Stimulated activated naive CD8-positive, alpha-beta T cell treated with anti-CD3 and anti-CD28 coated beads, Interleukin-15, amount 100 ng/mL, for 72 hours (primary cell): ENCODE measurements at places on chromosomes 1 and 21.

- DNase-seq: no peak
These were observed 124.9 kb upstream of the IRF2BP2 start for GRCh38 chr1:234734869-234735268.

DNA sequence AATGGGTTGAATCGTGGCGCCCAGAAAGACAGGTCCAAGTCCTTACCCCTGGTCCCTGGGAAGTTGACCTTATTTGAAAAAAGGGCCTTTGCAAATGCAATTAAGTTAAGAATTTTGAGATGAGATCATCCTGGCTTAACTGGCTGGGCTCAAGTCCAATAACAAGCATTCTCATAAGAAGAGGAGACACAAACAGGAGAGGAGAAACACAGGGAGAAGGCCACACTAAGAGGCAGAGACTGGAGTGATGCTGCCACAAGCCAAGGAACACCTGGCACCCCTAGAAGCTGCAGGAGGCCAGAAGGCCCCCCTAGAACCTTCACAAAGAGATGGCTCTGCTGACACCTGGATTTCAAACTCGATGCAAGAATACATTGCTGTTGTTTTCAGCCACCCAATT is 44.6 kb downstream of the PDPN start:
- no peak for DNase-seq

- no peak for DNase-seq
These were observed 8.6 kb downstream of the NIPAL3 start for GRCh38 chr1:24424207-24424606.

GRCh38 chr1:170254371-170254770 is 108.6 kb downstream of the NTMT2 start:
- DNase-seq: no peak

DNA sequence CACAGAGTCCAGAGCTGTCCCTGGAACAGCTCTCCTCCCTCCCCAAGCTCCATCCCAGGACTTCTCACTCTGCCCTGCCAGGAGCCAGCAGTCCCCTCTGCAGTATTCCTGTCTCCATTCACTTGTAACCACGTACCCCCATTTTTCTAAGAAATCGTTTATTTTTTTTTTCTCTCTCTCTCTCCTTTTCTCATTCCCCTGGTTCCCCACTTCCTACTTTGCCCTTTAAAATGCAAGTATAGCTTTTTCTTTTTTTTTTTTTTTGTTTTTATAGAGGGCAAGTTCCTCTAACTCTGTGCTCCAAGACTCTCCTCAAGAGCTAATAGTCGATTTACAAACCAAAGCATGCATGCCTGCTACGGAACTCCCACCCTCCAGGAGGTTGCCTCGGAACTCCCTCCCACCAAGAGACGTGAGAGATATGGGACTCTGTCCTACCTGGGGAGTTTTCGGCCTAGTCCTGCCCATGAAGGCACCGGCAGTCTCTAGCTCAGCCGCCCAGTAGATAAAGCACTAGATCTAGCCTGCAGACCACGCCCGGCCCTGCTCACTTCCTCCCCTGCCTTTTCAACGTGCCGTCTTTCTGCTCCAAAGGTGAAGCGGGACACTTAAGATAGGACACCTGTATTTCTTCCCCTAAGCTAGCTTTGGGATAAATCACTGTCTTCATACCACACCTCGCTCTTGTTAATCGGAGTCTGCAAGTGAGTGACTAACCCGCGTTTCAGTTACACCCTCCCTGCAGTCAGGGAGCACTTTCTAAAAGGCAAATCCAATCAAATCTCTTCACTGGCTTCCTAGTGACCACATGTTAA is 27.7 kb downstream of the TNFRSF9 start:
- no peak for DNase-seq

- no peak for DNase-seq
These were observed 4.8 kb upstream of the DNAJC28 start for GRCh38 chr21:33496345-33496744.

- DNase-seq: no peak
These were observed 1967.4 kb downstream of the NCAM2 start for GRCh38 chr21:22965455-22966135.

DNA sequence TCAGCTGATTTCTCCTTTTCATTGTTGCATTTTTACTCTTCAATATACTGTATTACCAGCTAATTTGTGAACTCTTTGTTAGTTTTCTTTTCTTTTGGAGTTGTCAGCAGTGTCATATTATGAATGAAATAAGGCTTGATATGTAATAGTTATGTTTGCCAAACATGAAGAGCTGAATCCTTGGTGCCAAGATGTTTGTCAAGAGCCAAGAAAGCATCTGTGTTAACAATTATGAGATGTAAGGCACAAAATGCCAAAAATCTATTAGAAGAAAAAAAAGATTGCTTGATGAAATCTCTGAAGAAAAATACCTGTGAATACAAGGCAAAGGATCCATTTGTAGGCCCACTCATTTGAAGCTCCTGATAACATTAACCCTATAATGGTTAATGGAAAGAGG is 48.4 kb upstream of the RNPC3 start:
- no peak for DNase-seq

DNA sequence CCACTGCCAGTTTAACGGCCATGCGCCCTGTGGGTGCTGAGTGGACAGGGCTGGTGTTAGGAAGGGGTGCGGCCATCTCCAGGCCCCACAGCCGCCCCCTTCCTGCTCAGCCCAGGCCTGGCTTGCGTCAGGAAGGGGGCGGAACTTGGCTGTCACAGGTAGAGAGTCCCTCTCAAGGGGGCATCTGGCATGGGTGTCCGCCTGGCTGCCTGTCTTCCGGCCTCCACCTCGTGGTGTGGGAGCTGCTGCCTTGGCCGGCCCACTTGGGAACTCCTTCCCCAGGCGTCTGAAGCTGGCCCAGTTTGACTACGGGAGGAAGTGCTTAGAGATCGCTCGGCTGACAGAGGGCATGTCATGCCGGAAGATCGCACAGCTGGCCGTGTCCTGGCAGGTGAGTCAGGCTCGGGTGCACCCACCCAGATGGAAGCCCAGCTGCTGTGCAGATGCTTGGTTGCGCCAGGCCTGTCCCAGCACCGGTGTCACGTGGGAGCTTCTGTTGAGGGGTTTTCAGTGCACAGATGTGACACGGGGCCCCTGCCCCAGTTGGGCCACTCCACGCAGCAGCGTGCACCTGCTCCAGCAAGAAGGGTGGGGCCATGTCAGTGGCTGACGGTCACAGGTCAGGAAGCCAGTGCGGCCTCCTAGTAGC is 9.1 kb upstream of the ATAD3B start:
- DNase-seq: peak; percentile 25

DNA sequence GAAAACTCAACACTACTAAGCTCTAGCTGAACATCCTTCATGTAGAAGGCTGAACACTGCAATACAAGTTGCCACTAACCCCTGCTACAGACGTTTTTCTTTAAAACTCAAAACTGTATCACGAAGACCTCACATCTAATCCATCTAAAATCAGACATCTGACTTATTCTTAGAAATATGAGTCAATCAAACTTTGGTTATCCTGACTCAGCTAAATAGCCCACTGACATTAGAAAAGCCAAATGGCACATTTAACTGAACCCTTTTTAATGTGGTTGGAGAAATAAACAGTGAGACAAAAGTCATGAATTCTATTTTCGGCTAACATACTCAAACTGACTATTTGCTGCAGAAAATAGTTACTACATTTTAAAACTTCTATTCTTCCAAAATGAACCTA is 35.6 kb downstream of the WLS start:
- no peak for DNase-seq

DNA sequence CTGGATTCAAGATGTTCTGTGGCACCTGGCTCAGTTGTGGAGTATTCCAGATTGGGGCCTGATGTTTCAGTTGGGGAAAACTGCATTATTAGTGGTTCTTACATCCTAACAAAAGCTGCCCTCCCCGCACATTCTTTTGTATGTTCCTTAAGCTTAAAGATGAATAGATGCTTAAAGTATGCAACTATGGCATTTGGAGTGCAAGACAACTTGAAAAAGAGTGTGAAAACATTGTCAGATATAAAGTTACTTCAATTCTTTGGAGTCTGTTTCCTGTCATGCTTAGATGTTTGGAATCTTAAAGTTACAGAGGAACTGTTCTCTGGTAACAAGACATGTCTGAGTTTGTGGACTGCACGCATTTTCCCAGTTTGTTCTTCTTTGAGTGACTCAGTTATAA is 7.2 kb downstream of the FPGT start:
- DNase-seq: no peak

DNA sequence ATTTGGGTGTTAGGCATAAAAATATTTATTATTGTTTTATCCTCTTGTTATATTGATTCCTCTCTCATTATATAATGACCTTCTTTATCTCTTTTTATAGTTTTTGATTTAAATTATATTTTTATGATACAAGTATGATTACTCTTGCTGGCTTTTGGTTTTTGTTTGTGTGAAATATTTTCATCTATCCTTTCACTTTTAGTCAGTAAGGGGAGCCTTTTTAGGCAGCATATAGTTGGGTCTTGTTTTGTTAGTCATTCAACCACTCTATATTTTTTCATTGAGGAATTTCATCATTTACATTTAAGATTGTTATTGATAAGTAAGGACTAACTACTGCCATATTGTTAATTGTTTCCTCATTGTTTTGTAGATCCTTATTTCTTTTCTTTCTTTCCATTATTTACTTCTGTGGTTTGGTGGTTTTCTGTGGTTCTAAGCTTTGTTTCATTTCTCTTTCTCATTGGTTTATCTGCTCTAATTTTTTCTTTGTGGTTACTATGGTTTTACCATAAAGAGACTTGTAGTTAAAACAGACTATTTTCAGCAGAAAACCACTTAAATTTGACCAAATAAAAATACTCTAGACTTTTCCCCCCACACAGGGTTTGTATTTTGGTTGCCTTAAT is 593.1 kb downstream of the NUF2 start:
- DNase-seq: no peak

DNA sequence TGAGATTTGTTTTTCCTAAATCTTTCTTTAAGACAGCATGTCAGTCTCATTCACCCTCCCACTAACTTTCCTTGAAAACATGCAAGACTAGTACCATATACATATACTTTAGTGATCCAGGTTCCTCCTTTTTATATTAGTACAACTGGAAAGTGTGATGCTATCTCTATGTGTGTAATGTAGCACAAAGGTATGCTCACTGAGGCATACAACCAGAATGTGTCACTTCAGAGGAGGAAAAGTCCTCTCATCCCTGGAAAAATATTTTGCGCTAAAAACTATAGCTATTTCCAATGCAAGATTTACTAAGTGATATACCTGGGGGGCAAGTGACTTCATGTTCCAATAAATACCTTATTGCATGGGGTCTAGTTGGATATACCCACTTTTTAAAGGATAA is 45.9 kb downstream of the BARHL2 start:
- no peak for DNase-seq

- no peak for DNase-seq
These were observed 804.8 kb downstream of the USP25 start for GRCh38 chr21:16534408-16535101.

DNA sequence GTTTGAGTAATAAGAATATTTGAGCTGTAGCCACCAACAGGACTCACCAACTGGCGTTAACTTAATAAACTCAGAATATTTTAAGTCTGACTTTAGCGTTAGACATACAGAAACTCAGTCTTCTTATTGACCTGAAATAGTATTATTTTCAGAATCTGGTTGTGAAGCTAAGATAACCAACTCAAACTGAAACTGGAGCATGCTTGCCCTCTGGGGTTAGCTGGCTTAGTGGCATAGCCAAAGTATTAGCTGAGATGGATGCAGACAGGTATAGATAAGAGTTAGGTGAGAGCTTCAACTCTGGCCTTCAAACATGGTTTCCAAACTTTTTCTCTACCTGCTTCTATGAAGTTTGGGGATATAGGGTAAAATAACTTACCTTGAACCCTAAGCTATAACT is 40.5 kb downstream of the AMY1C start:
- no peak for DNase-seq

DNA sequence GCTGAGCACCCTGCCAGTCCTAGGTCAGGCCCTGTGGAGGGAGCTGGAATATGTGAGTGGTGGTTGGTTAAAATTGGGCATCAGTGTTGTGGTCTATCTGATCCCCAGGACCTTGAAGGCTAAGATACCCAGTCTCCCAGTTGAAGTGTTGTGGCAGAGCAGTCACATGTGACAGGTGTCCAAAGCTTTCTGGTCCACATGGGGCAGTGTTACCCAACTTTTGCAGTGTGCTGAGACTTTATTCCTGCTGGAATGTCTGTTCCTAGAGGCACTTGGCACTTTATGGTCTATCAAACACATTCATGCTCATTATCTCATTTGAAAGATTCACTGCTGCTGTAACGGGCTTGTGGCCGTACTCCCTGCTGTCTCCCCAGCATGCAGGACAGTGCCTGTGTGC is 21.0 kb upstream of the LORICRIN start:
- no peak for DNase-seq

DNA sequence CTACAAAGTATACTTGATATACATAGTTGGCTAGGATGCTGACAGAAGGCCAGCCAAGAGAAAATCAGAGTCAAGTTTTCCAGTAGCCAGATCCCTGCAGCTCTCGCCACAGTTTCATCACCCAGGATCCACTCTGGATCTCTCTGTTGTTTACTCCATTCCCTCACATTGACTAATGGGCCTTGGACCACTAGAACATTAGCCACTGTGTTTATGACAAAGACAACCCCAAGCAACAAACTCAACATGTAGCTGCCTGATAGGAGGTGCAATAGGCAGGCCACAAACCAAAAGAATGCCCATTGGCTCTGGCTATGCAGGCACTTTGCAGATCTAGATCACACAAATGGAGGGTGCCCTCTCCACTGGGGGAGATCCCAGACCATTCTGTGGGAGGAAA is 44.2 kb downstream of the ARHGEF11 start:
- no peak for DNase-seq

GRCh38 chr1:235510823-235511222 is 6.6 kb upstream of the B3GALNT2 start:
- no peak for DNase-seq

GRCh38 chr1:28640766-28641165 is 2.1 kb downstream of the TAF12 start:
- no peak for DNase-seq

- DNase-seq: no peak
These were observed 114.1 kb downstream of the UCK2 start for GRCh38 chr1:165941531-165941930.

DNA sequence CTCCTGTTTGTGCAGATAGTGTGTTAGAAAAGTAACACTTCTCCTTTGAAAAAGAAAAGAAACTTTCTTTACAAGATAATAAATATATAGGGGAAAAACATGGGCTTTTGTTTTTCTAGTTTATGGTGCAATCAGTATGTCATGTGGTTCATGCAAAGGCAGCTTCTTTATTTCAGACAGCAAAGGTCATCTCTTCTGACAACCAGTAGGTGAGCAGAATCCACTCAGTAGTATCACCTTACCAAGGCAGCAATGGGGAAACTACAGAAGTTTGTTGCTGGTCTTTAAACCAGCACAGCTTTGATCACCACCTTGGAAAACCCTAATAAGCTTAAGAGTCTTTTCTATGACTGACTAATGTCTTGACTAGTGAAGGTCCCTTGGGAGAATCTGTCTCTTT is 13.0 kb upstream of the SAMSN1 start:
- no peak for DNase-seq

DNA sequence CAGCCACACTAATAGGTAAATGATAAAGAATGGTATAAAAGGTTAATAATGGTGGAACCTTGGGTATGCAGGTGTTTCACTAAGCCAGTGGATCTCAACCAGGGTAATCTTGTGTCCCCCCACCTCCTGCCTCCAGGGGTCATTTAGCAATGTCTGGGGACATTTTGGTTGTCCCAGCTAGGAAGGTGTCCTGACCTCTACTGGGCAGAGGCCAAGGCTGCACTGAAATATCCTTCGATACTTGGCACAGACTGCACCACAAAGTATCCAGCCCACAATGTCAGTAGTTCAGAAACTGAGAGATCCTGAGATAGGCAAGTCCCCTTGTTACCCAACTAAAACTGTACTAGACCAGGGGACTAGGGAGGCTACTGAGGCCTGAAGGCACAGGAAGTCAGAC is 113.6 kb upstream of the TIAM1 start:
- no peak for DNase-seq

- DNase-seq: no peak
These were observed 514 bp downstream of the AGL start for GRCh38 chr1:99850459-99851291.
